ENCODE measurements at places on chromosomes 5 and 9.

DNA sequence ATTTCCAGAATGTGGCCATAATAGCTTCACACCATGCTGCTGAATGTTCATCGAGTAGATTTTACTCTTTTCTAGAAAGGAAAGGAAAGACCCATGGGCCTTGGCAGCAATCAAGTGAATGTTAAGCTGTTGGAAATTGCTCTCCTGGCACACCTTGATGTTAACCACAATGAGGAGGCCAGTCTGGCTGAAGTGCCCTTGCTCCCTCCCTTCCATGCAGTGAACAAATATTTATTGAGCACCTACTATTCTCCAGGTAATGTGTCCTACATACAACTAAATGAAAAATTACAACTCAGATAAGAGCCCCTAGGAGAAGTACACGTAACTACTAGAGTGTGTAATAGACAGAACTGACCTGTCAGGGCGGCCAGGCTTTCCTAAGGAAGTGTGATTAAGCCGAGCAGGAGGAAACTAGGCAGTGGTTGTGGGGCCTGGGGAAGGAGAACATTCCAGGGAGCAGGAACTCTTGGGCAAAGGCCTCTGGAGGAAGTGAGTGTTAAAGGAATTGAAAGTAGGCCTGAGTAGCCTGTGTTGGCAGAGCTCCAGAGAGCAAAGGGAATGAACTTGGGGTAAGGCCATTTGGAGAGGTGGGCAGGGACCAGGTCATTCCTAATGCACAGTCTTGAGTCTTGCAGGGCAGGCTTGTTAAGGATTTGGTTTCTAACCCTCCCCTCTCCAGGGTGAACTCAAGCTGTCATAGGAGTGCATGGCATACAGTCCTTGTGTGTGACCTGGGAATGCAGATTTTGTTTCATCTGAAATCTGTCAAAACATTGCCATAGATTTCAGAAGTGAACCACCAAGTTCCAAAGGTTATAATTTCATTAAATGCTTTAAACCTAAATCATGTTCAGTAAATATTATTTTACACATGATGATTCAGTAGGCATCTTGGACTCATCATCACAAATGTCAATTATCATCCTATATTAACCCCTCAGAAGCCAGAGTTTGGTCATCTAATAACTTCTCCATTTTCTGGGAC is 9.0 kb upstream of the ZSWIM6 start:
- DNase-seq, result no peak

DNA sequence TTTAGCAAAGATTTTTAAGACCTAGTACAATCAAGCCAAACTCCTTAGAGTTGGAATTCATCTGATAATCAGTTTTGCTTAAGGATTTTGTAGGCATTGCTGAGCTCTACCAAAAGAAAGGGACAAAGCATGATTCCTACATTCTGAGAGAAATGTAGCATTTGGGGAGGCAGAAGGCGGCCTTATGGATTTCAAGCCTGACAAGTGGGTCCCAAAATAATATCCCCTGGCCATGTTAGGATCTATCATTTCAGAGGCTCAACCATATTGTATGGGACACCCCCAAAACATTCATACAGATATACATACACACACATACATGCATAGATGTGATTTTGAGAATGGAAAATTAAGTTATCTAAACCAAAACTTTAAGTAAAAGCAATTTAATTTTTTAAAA is 257.8 kb upstream of the VLDLR start:
- DNase-seq, result no peak

DNA sequence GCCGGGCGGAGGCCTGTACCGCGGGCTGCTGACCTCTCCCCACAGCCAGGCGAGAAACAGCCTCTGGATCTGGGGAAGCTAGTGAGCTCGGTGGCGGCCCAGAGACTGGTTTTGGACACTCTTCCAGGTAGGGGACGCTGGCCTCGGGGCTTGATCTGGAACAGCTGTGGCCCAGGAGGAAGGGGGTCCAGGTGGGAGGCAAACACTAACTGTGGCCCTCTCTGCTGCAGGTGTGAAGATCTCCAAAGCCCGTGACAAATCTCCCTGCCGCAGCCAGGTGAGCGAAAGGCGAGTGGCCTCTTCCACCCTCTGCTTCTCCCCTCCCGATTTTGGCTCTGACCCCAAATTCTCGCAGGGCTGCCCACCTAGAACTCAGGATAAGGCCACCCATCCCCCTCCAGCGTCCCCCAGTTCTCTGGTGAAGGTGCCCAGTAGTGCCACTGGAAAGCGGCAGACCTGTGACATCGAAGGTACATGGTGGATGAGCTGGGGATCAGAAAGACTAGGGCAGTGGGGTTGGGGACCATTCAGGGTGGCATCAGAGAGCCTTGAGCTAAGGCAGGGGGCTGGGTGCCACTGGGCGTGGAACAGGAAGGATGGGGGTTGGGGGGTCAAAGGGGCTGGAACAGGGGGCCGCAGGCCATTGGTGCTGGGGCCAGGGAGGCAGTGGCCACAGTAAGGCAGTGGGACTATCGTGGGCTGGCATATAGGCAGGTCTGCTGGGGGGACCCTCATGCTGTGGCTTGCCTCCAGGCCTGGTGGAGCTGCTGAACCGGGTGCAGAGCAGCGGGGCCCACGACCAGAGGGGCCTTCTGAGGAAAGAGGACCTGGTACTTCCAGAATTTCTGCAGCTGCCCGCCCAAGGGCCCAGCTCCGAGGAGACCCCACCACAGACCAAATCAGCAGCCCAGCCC is 12.9 kb upstream of the SLC34A1 start:
- DNase-seq, result no peak

- DNase-seq, result no peak
Observed at GRCh38 chr5:103510851-103511553, 51.6 kb downstream of the NUDT12 start.

DNA sequence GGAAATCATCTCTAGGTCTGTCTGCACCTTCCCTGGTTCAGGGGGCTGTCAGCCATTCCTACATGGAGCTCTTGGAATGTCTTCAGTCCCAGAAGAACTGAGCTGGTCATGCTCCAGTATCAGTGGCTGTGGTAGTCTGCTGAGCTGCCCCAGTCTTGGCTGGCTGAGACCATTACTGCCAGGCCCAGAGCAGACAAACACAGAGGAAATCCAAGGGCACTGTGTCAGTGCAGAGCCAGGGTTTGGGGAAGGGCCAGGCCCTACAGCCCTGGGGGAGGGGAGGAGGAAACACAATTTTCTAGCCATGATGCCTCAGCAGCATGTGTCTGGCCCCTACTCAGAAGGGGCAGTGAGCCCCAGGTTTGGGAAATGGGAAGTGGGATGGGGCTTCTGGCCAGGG is 58.4 kb downstream of the ARHGEF37 start:
- no peak for DNase-seq

- no peak for DNase-seq
Observed at GRCh38 chr9:23606107-23606506, 219.9 kb downstream of the ELAVL2 start.

- no peak for DNase-seq
Observed at GRCh38 chr5:147063943-147064342, 170.9 kb upstream of the STK32A start.

- no peak for DNase-seq
Observed at GRCh38 chr9:136847088-136847825, 2.0 kb upstream of the PHPT1 start.

DNA sequence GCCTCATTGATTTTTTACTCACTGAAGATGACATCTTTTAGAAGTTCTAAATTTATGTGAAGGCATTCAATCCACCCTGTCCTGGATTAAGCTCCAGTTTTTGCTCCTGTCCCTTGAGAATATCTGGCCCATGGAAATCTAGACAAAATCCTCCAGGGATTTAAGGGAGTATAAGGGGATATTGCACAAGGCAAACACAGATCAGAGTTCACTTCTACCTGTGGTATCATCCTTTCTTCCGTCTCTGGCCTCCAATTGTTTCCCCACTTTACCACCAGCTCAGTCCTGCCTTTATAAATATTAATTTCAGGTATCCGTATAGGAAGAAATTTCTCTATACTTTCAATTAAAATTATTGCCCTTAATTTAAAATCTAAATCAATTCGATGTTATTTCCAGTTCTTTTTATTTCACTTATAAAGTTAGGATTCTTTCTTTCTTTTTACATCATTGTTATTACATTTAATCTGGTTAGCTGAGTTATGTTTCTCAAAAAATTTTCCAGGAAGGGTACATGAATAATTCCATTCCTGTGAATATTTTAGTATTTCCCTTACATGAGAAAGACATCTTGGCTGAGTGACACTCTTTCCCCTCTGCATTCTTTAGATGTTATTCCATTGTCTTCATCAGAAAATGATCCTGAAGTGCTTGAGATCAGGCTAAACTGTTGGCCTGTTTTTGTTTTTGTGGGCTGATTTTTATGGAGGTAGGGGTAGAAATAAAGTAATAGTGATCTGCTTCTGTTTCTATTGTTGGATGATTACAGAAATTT is 194.3 kb upstream of the MAP3K1 start:
- no peak for DNase-seq

DNA sequence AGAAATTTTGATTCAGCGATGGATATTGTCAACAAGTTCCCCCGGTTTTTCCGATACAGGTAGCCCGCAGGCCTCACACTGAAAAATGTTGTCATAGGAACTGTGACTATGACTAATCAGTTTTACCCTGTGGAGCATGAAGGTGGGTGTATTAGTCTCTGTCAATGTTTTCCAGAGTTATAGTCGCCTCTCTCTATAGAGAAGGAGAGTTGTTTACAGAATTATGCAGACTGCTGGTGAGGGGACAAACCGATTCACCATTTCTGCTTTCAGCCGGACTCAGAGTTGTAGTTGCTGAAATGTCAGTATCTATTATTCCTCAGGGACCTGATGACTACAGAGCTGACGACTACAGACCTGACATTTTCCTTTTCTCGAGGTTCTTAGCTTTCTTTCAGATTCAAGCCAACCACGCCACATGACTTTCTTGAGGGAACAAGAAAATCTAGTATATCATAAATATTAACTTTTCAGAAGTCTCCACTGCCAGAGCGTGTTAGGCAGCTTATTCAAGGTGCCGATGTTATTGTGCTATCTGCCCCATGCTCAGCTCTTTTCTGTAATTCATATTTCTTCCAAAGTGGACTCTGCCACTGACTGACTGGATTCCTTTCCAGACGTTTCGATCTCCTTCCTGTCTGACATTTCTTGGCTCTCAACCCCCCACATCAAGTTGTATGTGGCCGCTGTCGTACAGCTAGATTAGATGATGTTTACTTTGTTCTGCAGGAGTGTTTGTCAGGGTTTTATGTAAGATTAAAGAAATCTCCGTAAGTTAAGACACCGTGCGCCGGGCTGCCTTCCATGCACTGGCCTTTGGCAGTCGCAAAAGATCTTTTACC is 178.1 kb downstream of the FGF1 start:
- no peak for DNase-seq

All from stimulated activated CD8-positive, alpha-beta memory T cell treated with anti-CD3 and anti-CD28 coated beads, Interleukin-7, amount 100 ng/mL, for 1 hour (primary cell).